NCI-H1436 treated with DMSO at 0.1 percent for 48 hours (cell line): ENCODE measurements at places on chromosomes 2 and 18.
A peak's percentile ranks its signal among the peaks of the same experiment; 100 is the strongest.

DNA sequence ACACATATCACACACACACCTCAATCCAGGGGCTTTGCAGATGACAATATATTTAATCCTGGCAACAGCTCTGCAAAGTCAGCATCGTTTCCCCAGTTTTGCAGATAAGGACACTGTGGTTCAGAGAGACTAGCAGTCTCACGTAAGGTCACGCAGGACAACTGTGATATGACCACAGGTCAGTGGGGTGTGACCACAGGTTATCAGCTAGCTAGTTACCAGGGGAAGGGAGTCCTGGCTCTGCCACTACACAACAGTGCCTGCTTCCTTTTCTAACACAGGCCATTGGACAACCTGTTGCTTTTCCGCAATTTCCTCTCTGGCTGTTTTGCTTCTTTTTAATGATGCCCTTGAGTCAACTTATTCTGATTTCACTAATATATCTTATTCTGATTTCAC lies 33.3 kb downstream of the RBMS1 start:
- no peak for DNase-seq

- DNase-seq = no peak
These were observed 90.8 kb downstream of the CCBE1 start for GRCh38 chr18:59606193-59607077.

- no peak for DNase-seq
These were observed 18.3 kb upstream of the CHCHD5 start for GRCh38 chr2:112566104-112566503.

DNA sequence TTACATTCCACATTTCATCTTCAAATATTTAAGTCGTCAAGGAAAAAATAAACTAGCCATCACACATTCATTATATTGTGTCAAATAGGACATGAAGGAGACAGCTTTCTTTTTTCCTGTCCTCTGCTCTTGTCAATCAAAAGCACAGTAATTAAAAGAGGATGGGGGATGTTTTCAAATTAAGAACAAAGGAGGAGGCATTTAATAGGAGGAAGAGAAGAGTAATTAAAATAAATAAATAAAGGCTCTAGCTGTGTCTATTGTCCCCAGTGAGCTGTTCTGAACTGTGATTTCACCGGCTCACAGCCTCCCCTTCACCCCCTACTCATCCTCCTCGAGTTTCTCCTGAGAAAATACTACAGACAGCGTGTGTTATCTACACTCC lies 1377.1 kb upstream of the PIK3C3 start:
- DNase-seq = no peak

DNA sequence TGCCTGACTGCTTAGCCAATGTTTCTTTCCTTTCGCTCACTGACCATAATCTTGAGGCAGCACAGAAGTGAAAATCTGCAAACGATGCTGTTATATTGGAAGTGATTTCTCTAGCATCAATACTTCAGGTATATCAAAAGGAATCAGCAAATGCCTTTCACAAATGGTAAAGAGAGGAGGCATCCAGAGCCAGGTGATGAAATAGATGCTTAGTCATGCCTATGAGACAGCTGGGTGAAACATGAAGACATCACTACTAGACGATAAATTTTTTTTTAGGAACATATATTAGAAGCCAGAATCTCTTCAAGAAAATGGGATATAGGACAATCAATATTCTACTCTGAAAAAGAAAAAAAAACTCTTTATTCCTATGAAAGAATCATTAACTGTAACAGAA lies 249.2 kb upstream of the SLC39A10 start:
- no peak for DNase-seq

DNA sequence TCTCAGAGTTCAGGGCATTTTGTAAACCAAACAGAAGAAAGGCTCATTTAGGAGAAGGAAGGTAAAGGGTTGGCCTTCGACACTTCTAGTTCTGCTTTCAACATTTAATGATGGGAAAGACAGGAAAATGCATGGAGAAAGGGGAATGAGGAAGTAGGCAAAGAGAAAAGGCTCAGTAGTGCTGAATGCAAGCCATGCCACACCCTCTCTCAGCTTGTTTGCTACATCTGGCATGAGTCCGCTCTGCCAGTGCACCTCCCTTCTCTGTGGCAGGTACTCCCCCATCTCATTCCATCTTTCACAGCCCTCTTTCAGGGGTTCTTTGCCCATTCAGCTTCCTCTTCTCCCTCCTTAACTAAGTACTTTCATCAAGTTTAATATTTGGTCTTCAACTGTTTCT lies 120.9 kb upstream of the ITGB6 start:
- DNase-seq = no peak

- no peak for DNase-seq
These were observed 12.4 kb downstream of the ADRA2B start for GRCh38 chr2:96103761-96104486.

GRCh38 chr2:111941531-111941930 lies 43.1 kb downstream of the MERTK start:
- no peak for DNase-seq

DNA sequence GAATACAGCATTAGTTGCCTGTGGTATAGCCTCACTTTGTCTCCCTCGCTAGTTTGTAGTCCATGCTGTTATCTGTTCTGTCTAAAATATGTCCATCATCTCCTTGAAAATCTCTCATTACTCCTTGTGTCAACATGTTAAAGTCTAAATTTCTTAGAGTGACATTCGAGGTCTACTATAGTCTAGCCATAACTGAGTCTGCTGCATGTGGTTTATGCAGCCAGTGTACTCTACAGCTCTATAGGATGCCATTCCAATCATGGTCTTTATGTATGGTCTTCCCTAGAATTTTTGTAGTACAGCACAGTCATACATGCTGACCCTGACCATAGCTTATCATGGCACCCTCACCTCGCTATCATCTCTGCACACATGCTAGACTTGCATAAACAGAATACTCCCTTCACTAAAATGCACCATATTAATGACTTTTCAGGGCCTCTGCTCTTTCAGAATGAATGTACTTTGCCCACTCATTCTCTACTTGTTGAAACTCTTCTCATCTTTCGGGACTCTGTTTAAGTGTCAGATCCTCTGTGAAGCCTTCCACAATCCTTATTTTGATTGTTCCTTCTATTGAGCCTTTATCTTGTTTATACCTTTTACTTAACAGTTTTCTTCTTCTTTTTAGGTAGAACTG lies 12.8 kb downstream of the TANK start:
- DNase-seq = no peak

- no peak for DNase-seq
These were observed 225.9 kb upstream of the RASGRP3 start for GRCh38 chr2:33250417-33251029.

DNA sequence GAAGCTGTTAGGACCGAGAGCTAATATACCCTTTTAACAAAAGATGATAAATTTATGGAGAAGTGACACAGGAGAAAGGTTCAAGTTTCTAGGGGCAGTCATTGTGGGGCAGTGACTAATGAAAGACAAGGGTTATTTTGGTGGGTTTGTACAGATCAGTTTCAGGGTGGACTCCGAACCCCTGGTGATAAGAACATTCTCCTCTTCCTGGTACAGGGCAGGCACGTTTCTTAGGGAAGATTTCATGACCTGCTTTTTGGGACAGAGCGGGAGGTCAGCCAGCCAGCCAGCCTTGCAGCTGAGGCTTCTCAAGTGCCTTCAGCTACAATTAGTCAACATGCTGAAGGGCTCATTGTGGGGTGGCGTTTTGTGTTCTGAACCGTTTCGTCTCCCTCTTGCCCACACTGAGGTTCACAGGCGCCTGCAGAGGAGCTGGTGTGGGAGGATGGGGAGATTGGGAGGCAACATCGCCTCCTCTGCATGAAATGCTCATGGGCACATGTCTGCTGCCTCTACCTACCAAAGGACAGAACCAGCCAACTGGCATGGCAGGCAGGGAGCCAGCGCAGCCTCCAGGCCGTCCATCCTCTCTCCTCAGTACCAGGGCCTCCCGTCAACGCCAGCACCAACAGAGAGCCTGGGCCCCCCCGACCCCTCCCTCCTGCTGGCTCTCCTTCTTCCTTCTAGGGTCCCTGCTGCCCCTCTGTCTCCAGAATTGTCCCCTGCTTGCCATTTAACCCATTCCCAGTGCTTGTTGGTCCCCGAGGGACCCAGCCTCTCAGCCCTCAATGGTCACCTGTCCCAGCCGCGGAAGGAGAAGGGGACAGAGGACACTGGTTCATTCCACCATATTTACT lies 9.6 kb downstream of the CHMP1B start:
- DNase-seq = no peak

GRCh38 chr18:34281722-34282121 lies 57.0 kb upstream of the NOL4 start:
- DNase-seq = peak; percentile 75

DNA sequence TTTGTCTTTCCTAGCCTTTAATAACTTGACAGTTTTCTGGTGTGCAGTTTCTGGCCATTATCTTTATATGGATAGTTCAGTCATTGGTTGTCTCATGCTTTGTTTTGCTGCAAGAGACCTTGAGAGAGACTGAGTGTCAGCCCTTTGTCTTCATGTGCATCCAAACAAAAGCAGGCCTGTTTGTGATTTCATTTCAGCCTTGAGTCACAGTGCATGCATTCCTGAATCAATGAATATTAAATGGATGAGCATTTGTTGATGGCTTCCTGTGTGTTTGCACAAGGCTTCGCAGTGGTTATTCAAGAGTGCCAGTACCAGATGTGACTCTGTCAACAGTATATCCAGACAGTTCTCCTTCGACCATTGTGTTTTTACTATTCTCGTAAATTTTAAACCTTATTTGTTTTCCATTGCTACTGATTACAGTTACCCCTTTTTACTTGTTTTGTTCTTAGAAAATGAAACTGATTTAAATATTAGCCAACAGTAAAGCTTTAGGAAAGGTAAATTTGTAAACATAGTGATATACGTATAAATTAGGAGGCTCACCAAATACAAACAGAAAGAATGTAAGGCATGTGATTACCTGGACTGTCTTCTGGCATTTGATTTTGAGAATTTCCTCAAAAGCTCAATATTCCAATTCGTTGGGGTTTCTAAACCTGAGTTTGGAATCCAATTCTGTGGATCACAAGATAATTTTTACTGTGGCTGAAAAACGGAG lies 319.8 kb downstream of the CTNNA2 start:
- no peak for DNase-seq

GRCh38 chr18:48470484-48471180 lies 61.4 kb upstream of the ZBTB7C start:
- DNase-seq = no peak

DNA sequence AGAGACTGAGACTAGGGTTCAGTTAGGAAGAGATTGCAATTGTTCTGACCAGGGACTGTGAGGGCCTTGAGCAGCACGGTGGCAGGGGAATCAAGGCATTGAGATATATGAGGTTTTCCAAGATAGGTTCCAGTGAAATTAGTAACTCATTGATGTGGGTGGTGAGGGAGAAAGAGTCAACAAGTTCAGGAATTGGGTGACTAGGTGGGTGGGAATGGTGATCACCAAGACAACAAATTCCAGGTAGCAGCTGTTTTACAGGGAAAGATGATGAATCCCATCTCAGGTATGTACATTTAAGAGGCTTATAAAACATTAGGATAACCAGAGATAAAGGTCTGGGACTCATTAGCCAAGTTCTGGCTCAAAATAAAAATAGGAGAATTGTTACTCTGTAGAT lies 251.5 kb upstream of the MGAT5 start:
- DNase-seq = no peak

- DNase-seq = no peak
These were observed 123.6 kb upstream of the EFEMP1 start for GRCh38 chr2:56047136-56047535.

GRCh38 chr18:22822024-22822423 lies 111.1 kb upstream of the RBBP8 start:
- DNase-seq = no peak

- no peak for DNase-seq
These were observed 67.4 kb upstream of the HPCAL1 start for GRCh38 chr2:10235099-10235908.

DNA sequence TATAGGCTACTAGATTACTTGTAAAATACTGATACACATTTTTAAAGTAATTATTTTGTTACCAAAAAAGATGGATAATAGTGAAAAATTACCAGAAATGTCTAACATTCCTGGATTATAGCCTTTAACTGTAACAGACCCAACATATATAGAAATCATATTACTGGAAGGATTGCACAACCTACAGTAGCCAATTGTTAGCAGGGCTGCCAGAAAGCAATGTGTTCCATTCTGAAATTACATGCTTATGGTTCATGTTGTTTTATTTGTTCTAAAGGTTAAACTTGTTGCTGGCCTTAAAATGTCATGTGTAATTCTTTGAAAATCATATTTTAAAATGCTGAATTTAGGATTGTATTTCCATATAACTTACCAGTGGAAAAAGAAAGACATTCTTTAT lies 793.6 kb upstream of the ACVR2A start:
- DNase-seq = no peak
